ENCODE measurements at places on chromosomes 1 and 21. TPM values are rescaled to one million over a fixed set of nuclear protein-coding genes. Genes with fewer than 3 reads are reported as not detected.

DNA sequence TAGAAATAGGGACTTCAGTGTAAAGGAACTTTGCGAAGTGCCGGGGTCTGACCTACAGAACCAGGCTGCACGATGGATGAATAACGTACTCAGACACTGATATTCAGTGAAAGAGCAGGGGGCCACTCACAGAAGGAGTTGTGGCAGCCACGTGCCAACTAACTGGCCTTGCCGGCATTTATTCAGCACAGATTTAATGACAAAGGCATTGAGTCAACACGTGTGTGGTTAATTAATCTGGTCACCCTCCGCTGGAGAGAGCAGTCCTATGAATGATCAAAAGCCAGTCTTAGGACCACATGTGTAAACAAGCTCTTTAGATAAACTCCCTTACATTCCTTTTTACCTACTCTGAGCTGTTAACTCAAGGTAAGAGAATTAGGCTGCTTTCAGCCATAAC lies 6.2 kb upstream of the B3GALT2 start:
- no peaks in the 10 kb centered on the region for H3K27me3 ChIP-seq
- H3K4me3 ChIP-seq: no peak overlapping the region
- no peaks in the 10 kb centered on the region for H3K36me3 ChIP-seq
- no peak overlapping the region for H3K27ac ChIP-seq
- peaks cover 18% of the 10 kb centered on the region for H3K4me1 ChIP-seq
- DNase-seq: no peak

- H3K27ac ChIP-seq: no peak overlapping the region
- no peaks in the 10 kb centered on the region for H3K4me1 ChIP-seq
- H3K27me3 ChIP-seq: no peaks in the 10 kb centered on the region
- no peaks in the 10 kb centered on the region for H3K36me3 ChIP-seq
- H3K4me3 ChIP-seq: no peak overlapping the region
These were observed 32.8 kb upstream of the PTPRC start for GRCh38 chr1:198606020-198606438.

DNA sequence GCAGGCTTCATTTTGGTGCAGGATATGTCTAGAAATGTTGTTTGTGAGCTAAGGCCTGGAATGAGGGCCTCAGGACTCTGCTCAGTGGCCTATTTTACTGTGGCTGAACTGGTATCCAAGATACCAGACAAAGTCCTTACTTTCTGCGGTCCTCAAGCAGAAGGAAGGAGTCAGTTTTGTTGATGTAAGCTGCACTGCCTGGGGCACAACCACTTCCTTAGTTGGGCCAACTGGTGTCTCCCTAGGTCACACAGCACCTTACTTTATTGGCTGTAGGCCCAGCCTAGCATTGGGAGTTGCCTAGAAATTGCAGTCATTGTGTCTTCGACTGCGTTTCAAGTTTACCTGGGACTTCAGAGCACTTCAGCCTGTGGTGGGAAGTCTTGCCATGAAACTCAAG lies 1322.7 kb downstream of the AMY1C start:
- DNase-seq: no peak
- no peaks in the 10 kb centered on the region for H3K36me3 ChIP-seq
- no peaks in the 10 kb centered on the region for H3K4me1 ChIP-seq
- H3K4me3 ChIP-seq: no peak overlapping the region

DNA sequence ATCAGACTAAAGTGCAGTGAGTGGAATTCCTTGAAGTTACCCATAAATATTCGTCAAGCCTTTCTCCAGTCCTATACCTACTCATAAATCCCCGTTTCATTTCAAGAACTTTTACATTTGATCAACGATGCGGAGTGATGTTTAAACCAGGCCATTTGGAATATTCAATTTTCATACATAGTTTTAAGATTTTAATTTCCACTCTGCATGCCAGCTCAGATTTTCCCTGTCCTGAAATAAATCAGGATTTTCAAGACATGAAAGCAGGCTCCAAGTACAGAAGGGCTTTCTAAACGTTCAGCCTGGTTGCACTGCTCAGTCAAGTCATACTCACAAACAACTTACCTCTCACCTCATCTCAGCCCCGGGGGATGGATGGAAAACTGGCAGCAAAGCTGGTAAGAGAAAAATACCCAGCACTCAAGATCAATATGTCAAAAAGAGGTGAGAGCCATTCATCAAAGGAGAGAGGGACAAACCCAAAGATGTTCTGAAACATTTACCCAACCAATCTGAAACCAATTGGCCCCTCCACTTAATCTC lies 418.5 kb downstream of the PLPP3 start:
- DNase-seq: no peak
- H3K27me3 ChIP-seq: no peaks in the 10 kb centered on the region
- H3K36me3 ChIP-seq: no peaks in the 10 kb centered on the region
- H3K4me1 ChIP-seq: peaks cover 6% of the 10 kb centered on the region
- no peak overlapping the region for H3K27ac ChIP-seq
- H3K4me3 ChIP-seq: no peak overlapping the region

- no peak for DNase-seq
- H3K36me3 ChIP-seq: no peaks in the 10 kb centered on the region
- H3K27me3 ChIP-seq: no peaks in the 10 kb centered on the region
- no peak overlapping the region for H3K27ac ChIP-seq
- no peak overlapping the region for H3K4me3 ChIP-seq
- H3K4me1 ChIP-seq: no peaks in the 10 kb centered on the region
These were observed 120.7 kb downstream of the MAP3K21 start for GRCh38 chr1:233448109-233448689.

ERICH3 gene
- 0.49 TPM for total RNA-seq

TAF12 gene
- 14.2 TPM for total RNA-seq

All from vagina (tissue), 2 donors.